RPMI8226 (cell line): ENCODE measurements at places on chromosomes 5 and 9.

GRCh38 chr9:113376634-113377567 lies at the start of gene HDHD3:
Gene HDHD3, minus strand, starts transcription at chr9:113376986. Its CDS starts 2,632 bp downstream, at chr9:113374354.
- peak; percentile 84 for DNase-seq

DNA sequence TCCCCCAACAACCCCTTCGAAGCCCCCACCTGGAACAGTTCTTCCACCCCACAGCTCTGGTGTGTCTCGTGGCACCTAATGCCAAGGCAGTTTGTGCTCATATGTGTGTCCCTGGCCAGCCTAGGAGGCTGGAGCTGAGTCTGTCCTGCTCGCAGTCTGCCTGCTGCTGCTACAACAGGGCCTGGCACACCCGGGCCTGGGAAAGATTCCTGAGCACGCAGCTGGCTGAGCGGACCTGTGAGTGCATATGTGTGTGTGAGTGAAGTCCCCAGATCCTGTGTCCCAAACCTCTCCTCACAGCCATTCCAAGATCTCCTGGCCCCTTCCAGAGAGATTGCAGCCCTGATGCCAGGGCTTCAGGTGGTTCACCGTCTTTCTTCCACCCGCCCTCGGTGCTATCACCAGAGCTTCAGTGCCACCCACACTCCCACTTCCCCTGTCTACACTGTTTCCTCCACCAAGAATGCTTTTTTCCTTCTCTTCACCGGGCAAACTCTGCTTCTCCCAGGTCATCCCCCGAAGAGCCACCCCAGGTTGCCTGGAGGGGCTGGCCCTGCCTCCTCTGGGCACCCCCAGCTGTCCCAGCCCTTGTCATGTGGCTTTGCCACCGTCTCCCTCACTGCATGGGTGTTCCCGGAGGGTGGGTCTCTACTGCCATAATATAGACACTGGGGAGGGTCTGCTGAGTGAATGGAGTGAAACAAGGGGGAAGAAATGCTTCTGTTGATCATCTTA lies 28.4 kb downstream of the LMX1B start:
- no peak for DNase-seq

GRCh38 chr9:95727947-95728520 lies 147.5 kb upstream of the ERCC6L2 start:
- DNase-seq: no peak

- DNase-seq: no peak
These were observed 152.2 kb downstream of the TMEM167A start for GRCh38 chr5:82925061-82925411.

GRCh38 chr5:69329905-69330489 lies 2.6 kb downstream of the CCDC125 start:
- no peak for DNase-seq

- DNase-seq: no peak
These were observed 94.8 kb downstream of the NR3C1 start for GRCh38 chr5:143308731-143309130.
